ENCODE measurements at places on chromosomes 4 and X. TPM values are rescaled to one million over a fixed set of nuclear protein-coding genes. Genes with fewer than 3 reads are reported as not detected.

Gene VSIG4
- polyA plus RNA-seq, result not detected

Gene VCX3B
- polyA plus RNA-seq, result not detected

Gene FAM47A
- polyA plus RNA-seq, result not detected

Gene ARHGAP10
- 1.2 TPM for polyA plus RNA-seq

Gene XAGE2
- polyA plus RNA-seq, result not detected

Gene RAB9B
- 50.6 TPM for polyA plus RNA-seq

Gene LRBA
- polyA plus RNA-seq, result 7.1 TPM

Gene GRIA3
- polyA plus RNA-seq, result 7.8 TPM

Gene FRMPD4
- 1.2 TPM for polyA plus RNA-seq

Gene NRK
- 0.12 TPM for polyA plus RNA-seq

Gene GPR50
- polyA plus RNA-seq, result not detected

Gene MAGEA8
- not detected for polyA plus RNA-seq

Gene RS1
- not detected for polyA plus RNA-seq

Gene KIAA1210
- not detected for polyA plus RNA-seq

Gene DDX60
- polyA plus RNA-seq, result not detected

Gene MAOA
- polyA plus RNA-seq, result 1.3 TPM

Gene PAK3
- polyA plus RNA-seq, result 92.4 TPM

Gene NXF3
- polyA plus RNA-seq, result not detected

Data from neural cell (in vitro differentiated cells).